ENCODE measurements at places on chromosomes 11 and 22.
A peak's percentile ranks its signal among the peaks of the same experiment; 100 is the strongest.

DNA sequence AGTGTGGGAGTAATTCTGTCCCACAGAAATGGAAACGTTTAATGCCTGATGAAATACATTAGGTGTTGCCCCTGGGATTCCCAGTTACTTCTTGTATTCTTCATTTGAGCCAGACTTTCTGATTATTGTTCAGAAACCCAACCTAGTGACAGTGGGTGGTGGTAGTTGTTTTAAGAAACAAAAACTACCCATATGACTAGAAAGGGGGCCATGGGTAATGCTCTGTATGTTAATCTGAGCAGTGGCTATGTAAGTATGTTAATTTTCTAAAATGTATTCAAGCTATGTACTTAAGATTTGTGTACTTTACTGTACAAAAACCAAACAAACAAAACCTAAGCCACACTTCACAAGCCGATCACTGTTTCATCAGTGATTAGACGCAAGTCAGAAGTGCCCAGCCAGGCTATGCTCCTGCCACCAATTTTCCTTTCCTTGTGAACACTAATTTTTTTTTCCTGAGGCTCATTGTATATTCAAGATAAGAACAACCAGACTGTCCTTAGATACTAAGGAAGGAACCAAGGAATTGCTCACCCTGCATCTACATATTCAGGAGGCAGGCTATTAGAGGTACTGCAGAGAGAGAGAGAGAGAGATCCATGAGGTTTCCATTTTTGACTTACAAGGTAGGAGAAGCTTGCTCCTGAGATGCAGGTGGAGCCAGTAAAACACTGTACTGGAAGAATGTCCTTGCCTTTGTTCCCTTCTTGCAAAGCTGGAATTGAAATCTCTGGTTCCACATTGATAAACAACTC is 122.7 kb downstream of the DBX1 start:
- DNase-seq: no peak

DNA sequence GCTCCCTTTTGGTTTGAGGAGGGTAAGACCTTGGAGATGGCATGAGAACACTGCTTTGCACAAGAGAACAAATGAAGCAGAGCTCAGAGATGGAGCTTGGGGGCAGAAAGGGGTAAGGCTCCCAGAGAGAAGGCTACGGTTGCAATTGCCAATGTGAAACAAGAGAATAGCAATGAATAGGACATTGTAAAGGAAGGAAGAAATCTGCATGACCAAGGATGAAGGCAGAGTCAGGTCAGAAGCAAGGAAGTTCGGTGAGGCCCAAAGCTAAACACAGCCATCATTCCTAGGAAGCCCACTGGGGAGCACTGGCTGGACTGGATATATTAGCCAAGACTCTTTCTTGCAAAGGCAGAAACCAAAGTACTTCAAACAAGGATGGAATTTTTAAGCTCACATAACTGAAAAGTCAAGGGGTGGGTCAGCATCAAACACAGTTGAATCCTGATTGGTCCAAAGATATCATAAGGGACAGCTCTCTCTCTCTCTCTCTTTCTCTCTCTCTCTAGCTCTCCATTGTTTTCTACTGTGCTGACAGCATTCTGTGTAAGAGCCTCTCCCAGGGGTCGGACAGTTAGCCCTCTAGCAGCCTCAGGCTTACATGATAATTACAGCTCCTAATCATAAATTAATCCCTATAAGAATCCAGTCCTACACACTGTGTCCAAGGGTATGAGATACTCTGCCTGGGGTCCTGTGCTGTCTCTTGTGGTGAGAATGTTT is 484.3 kb downstream of the SOX6 start:
- no peak for DNase-seq

DNA sequence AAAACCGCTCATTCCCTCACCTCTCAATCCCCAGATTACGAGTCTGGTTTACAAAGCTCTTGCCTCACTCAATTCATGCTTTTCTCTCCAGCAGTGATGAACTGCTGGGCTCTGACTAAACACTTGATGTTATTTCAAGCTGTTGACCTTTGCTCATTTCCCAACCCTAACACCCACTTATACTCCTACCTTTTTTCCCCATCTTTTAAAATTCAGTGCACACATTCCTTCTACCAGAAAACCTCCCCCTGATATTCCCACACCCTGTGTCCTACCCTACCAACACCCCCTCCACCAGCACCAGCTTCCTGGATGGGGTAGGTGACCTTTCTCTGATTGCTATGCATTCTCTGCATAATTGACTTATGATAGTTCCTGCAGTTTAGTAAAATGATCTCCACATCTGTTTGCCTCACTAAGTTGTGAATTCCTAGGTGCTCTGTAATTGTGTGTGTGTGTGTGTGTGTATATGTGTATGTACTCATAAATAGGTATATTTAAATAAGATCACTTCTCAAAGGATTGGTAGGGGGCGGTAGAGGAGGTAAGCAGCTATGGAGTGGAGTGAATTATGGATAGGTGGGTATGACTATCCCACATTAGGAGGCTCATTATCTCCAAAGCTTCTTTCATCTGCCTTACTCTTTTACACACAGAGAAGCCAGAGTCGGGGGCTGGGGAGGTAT is 842 bp downstream of the HEPACAM start:
- no peak for DNase-seq

DNA sequence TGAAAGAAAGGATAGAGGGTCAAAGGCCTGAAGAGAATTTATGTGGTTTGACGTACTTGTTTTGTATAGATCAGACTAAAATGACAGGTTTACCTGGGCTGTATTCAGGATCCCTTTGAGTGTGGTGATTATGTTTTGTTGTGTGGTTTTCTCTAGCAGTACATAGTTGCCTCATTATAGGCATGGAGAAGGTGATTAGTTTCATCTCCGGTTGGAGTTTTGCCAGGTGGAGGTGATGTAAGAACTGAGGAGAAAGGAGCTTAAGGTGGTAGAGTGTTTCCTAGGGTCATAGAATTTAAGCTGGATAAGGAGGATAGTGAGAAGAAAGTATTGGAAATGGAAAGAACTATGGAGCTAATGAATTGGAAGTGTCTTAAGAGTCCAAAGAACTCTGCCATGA is 229.0 kb downstream of the TMEM135 start:
- DNase-seq: no peak

GRCh38 chr11:29306527-29306926 is 710.3 kb downstream of the KCNA4 start:
- no peak for DNase-seq

DNA sequence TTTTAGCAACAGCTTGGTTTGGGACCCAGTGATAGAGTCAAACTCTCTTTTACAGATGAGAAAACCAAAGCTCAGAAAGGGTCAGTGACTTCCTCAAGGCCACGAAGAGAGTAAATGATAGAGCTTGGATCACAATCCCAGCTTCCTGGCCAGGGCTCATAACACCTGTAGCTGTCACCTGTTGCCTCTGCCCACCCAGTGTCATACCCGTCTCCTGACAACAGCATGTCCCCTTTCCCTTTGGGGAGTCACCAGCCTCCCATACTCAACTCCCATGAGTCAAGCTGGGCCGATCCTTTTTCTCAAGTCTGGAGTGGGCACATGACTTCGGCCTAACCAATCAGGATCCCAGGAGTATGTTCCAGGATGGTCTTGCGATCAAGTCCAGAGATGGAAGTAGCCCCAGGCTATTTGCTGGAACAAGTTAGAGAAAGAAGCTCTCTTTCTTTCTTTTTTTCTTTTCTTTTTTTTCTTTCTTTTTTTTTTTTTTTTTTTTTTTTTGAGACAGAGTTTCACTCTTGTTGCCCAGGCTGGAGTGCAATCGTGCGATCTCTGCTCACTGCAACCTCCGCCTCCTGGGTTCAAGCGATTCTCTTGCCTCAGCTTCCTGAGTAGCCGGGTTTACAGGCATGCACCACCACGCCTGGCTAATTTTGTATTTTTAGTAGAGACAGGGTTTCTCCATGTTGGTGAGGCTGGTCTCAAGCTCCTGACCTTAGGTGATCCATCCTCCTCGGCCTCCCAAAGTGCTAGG is 27.8 kb upstream of the MYH9 start:
- DNase-seq: no peak

GRCh38 chr11:1496091-1496760 is 9.6 kb upstream of the MOB2 start:
- DNase-seq: no peak

- DNase-seq: peak; percentile 75
These were observed 661 bp upstream of the MALAT1 start for GRCh38 chr11:65498042-65498726.

DNA sequence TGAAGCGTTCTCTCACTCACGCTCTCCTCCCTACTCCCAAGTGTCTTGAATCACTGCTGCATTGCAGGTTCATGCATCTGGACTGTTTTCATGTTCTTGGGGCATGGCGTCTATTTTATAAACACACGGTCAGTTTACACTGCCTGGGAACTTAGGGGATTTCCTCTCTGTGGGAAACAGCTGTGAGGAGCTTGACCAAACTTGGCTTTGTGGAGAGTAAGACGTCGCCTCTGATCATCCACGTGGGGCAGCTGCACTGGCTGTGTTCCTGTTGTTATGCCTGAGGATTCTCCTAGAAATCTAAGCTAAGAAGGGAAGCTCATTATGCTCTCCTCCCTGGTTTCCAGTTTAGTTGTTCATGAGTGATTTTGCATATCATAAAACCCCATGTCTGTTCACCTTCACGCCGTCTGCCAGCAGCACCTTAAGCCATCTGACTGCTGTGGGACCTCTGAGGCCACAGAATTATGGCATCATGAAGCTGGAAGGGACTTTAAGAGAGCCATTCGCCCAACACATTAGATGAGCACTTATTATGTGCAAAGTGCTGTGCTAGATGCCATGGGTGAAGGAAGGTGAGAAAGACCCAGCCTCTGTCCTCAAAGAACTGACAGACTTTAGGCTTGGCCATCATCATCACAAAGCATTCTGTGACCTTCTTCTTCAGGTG is 38.8 kb upstream of the POU2AF1 start:
- DNase-seq: peak; percentile 86

DNA sequence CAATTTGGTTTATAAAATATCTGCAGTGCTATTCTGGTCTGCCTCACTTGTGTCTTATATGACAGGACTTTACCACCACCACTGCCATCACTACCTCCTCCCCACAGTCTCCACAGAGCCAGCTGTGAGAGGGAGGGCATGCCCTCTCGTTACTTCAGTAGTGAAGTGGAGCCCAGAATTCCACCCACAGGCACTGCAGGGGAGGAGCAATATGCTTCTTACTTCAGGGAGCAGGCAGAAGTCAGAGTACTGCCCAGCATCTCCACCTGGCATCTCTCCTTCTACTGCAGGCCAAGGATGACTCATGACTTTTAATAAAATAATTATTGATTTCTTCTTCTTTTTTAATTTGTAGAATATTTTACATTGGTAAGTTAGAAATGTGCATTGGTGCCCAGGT is 255.5 kb downstream of the DYNC2H1 start:
- DNase-seq: no peak

DNA sequence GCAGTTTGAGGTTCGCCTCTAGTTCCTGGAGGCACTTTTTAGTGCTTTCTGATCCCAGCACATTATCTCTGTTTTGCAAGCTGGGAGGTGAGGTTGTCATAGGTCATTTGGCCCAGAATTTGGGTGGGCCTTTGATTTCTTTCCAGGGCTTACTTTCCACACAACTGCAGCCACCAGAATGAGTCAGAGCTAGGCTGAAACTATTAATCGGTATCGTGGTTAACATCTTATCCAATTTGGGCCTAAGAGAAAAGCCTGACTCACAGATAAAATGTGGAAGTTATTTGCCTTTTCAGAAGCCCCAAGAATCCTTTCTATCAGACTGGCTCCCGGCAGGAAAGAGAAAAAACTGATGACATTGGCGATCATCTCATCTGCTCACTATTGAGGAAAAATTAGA is 166.4 kb downstream of the KIRREL3 start:
- DNase-seq: no peak

DNA sequence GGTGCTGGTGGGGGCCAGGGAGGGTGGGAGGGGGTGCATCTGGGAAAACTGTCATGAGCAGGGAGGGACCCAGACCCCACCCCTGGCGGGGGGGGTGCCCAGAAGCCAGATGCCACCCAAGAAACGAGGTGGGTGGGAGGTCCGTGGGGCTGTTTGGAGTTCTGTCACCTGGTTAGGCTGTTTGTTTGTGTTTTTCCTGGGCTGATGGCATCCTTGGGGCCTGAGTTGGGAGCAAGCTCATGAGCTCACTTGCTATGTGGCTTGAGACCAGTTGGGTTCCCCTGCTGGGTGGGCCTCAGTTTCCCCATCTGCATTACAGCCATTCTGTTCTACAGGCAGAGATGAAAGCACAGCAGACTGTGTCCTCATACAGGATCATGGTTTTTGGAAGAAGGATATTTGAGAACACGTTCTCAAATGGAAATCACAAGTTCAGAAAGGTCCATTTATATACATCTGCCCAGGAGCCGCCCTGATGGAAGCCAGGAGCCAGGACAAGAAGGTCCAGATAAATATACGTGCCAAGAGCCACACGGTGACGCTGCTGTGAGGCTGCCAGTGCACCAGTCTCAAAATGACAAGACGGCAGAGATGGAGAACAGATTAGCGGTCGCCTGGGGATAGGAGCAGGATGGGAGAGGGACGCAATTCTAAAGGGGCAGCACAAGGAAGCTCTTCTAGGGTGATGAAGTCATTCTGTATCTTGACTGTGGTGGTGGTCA is 312.9 kb downstream of the MN1 start:
- DNase-seq: no peak

DNA sequence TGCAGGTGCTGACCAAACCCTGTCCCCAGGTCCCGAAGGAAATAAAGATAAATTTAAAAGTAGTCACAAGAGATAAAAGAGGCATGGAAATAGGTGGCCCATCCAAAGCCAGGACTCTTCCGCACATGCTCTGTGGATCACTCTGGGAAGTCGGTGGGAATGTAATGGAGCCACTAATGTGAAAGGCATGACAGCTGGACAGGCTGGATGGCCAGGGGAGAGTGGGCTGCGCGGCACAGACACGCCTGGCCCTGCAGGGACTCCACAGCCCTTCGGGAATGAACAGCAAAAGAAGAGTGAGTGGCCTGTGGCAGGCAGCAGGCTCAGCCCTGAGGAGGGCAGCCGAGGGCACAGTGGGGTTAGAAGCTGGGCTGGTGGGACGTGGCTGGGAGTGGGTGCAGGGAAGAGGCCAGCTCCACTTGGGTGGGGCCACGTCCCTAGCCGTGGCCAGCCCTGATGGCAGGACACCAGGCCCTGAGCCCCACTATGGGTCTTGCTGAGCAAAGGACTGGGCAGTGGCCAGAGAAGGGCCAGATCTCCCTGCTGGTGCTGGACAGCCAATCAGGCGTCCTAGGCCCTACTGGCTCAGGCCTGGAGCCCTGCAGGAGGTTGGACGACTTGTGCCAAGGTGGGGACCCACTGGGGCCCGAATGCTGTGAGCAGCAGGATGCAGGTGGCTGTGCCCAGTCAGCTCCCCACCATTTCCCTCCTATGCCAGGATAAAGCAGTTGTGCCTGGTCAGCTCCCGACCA is 31.3 kb upstream of the GNB1L start:
- no peak for DNase-seq

GRCh38 chr11:130631119-130631518 is 182.7 kb downstream of the ADAMTS15 start:
- DNase-seq: no peak

Data from DMS79 (cell line).